Activated CD8-positive, alpha-beta memory T cell treated with anti-CD3 and anti-CD28 coated beads for 1 hour (primary cell): ENCODE measurements at places on chromosomes 3 and 15.

GRCh38 chr3:53155760-53156159, 5.2 kb upstream of the PRKCD start:
- no peak for DNase-seq

DNA sequence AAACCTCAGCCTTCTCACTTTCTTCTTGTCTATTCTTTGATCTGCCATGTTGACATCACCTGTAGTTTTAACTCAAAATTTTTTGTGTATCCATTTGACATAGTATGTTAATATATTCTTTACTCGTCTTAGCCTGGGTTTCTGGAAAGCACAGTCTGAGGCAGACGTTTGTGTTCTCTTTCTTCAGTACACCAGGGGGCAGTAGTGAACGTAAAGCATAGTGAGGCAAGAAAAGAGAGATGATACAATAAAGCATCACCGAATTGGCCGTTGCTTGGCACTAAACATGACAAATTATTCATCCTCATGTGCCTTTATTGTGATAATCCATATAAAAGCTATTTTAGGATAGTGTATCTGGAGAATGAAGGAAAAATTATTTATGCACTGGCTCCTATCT, 141.0 kb upstream of the MYRIP start:
- DNase-seq: no peak

- no peak for DNase-seq
Observed at GRCh38 chr15:39538936-39539335, 41.9 kb upstream of the THBS1 start.

- no peak for DNase-seq
Observed at GRCh38 chr3:140403079-140403478, 274.8 kb upstream of the TRIM42 start.

GRCh38 chr3:110576960-110577359, 494.7 kb upstream of the NECTIN3 start:
- DNase-seq: no peak

GRCh38 chr3:133113526-133113925, 75.3 kb downstream of the TMEM108 start:
- DNase-seq: no peak

DNA sequence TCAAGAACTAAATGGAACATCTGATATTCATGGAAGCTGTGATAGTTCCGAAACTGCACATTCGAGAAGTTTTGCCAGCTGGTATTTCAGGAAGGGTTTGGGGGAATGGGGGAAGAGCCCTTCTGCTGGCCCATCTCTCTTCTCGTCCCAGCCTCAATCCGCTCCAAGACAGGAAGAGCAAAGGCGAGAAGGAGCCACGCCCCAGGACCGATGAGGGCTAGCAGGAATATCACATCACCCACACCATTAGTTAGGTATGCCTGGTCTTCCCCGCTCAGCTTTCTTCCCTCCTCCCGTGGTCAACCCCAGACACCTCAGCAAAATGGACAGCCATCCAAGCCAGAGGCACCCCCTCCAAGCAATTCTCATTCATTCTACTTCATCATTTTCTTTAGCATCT, 14.9 kb upstream of the PCSK6 start:
- DNase-seq: no peak

DNA sequence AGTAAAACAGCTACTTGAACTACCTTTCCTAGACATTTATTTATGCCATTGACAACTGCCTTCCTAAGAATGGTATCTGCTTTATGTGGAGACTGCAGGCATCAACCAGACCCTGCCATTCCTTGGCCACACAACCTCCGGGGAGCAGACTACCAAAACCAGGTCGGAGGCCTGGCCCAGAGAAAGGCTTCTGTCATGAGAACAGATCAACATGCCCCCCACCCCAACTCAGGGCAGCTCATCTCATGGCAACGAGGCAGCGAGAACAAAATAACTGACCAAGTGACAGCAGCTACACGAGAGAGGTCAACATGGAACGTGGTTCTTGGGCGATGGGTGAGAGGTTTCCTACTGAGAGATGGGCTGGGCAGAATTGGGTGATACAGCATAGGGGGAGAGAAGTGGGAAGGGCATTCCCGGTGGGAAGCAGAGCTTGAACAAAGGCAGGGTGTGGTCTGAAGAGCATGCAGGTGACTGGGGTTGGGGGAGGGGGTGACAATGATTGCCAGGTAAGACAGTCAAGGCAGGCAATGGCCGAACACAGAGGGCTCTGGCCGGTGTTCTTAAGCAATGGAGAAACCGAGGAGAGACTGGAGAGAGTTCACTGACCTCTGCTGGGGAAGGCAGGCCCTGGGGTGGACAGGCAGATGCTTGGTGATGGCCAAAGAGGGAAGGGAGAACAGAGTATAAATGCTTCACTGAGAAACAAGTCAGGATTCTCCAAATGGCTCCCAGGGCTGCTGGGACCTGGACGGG, 33.9 kb downstream of the CCDC12 start:
- DNase-seq: no peak

DNA sequence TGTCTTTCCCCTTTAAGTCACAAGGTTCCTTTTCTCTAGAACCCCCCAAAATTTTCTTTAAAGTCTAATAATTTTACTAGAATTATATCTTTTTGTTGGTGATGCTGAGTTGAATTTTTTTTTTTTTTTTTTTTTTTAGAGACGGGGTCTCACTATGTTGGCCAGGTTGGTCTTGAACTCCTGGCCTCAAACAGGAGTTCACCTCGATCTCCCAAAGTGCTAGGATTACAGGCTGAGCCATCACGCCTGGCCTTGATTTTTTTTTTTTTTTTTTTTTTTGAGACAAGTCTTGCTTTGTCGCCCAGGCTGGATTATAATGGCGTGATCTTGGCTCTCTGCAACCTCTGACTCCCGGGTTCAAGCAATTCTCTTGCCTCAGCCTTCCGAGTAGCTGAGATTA, 12.2 kb downstream of the SEC13 start:
- DNase-seq: no peak

- DNase-seq: no peak
Observed at GRCh38 chr3:102144063-102144462, 290.8 kb upstream of the ZPLD1 start.

- no peak for DNase-seq
Observed at GRCh38 chr3:70006089-70006488, 6.6 kb downstream of the SAMMSON start.

- DNase-seq: no peak
Observed at GRCh38 chr3:127753898-127754410, 68.4 kb downstream of the MGLL start.

DNA sequence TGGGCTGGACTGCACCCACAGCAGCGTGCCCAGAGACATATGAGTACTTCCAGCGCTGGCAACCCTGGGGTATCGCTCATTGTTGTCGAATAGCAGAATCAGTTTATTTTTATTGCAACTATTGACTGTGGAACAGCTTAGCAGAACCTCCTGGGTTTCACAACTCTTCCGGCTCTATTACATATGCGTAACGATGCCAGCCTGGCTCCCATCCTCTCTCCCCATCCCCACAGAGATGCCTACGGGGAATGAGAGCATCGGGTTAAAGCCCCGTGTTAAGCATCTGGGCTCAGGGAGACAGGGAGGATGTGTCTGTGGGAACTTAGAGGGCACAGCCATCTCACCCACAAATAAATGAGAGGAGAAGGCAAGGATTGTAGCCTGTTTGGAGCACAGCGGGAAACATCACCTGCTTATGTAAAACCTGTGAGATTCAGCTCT, 76.6 kb upstream of the DLG1 start:
- DNase-seq: no peak

DNA sequence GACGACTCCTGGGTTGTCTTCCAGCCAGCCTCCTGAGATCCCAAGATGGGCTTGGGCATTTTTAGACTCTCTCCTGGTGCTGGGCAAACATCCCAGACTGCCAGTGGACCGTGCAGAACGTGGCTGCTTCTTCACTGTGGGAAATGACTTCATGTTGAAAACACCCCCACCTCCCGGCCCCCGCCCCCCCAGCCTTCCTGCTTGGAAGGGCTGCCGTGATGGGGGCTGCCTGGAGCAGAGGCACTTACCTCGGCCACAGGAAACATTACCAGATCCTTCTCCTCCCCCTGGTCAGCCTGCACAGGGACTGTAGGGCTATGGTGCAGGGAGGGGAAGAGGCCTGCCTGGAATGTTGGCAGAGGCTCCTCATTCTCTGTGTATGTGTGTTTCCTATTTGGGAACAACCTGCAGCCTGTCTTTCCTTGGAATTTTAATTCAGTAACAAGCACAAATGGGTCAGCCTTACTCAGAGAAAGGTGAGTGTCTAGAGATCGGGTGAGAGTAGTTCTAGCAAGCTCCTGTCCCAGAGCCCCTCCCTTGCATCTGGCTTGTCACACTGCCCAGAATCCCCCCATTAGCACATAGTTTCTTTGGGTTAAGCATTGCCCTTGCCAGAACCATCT, 90.8 kb downstream of the ANP32A start:
- no peak for DNase-seq

DNA sequence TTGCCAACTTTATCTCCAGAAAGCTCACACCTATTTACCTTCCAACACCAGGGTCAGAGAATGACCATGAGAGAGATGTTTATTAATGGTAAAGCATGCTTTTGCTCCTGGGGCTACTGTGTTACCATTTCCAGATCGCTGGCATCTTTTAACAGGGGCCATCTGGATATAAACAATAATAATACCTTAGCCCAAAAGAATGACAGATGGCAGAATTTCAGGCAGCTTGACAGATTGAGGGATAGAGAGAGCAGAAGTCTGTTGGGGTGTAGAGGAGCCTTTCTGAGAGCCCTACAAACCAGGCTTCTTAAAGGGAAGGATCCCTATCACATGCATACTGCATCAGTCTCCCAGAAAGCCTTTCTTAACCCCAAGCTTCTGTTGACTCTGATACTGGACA, 17.7 kb downstream of the RBP1 start:
- no peak for DNase-seq

- no peak for DNase-seq
Observed at GRCh38 chr15:38002883-38003477, 68.5 kb downstream of the TMCO5A start.

DNA sequence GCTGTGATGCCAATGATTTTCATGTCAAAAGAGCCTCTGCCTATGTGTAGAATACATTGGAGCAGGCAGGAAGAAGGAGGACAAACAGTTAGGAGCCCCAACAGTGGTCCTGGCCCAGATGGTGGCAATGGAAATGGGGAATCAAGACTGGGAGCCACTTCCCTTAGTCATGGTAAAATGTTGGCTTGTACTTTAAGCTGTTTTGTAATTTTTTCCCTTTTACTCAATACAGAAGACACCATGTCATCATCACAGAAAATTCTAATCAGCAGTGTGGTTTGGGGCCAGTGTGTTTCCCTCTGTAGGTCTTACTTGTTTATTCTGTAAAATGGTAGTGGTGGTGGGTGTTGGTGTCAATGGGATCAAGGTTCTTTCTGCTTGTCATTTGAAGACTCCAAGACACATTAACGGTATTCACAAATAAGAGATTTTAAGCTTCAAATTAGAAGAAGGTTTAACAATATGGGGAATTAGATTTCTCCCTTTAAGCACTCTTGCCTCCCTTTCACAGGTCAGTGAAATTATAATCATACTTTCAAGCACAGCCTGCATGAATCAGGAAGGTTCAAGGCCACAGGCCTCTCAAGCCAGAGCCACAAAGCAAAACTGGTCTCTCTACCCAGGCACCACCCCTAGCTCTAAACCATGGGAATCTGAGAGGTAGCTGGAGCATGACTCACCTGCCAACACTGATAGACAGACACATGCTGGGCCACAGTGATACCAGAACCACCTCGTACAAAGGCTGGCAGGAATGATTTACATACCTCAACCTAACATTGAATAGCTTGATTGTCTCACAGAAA, 24.9 kb downstream of the SIAH2 start:
- DNase-seq: no peak

DNA sequence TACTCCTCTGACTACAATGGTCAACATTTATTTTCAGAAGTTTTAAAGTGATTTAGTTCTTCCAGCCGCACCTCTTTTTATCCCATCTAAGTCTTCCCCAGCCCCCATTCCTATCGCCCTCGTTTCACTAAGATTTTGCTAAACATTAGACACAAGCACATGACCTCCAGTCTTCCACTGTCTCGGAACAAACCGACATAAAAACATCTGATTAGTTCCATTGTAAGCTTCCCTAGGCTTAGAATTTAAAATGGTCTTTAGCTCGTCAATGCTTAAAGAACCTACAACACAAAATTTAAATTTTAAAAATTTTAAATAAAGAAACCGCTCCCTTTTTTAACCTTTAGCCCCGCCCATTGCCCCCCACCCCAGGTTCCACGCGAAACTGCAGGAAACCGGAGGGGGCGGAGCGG, 284 bp upstream of the TSC22D2 start:
- no peak for DNase-seq

- DNase-seq: no peak
Observed at GRCh38 chr15:65072027-65072426, 4.2 kb upstream of the RASL12 start.

GRCh38 chr15:63469190-63469589, 35.2 kb upstream of the USP3 start:
- no peak for DNase-seq

- DNase-seq: no peak
Observed at GRCh38 chr3:81913886-81914663, 152.6 kb upstream of the GBE1 start.

DNA sequence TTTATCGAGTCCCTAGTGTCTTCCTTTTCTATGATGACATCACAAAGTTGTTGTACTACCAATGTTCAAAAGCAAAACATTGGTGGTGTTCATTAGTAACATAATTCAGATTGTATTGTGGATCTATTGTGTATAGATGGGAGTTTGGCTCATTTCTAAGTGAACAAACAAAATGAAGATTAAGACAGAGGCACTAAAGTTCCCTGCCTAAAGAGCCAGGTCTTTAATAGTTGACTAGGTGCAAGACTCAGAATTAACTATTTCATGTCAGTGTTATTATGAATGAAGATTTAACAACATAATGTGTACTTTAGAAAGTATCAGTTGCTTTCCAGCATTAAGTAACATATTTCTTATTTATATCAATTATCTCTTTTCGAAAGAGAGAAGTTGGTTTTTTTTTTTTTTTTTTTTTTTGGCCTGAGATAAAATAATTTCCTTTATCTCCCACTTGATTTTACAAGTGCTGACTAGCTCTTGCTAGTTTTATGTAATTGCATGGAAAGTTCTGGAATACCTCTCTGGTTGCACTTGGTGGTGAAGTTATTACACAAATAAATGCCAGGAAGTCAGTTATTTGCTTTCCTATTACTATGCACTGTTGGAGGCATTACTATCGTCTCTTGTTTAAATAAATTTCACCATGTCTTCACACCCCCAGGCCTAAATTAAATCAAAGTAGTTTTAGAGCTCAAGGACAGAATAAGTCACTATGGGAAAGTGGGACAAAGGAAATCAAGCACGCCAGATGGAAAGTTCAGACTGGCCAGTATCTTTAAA, 48.7 kb downstream of the NAALADL2 start:
- DNase-seq: no peak

- no peak for DNase-seq
Observed at GRCh38 chr3:128763967-128764366, 38.0 kb downstream of the RAB7A start.

DNA sequence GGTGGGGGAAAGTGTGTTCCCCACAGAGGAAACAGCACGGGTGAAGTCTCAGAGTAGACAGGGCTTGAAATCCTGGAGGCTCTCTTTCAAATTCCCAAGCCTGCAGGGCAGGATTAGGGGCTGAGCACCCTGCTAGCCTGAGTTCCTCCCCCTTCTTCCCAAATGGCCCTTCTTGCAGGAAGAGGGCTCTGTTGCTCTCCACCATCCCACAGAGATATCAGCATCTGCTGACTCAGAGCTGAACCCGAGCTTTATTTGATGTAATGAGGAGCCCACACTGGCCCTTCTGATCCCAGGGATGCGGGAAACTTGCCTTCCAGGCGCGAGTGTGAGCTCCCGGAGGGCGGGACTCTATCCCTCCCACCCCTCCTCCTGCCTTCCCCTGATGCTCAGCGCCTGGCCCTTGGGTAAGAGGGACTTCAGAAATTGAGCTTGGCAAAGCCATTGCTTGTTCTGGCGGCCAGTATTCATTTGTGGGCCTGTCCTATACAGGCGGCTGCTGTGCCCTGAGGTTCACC, 1.4 kb upstream of the STRA6 start:
- no peak for DNase-seq
